Epithelial cell of proximal tubule (primary cell): ENCODE measurements at places on chromosomes 6 and 20. TPM values are rescaled to one million over a fixed set of nuclear protein-coding genes. Genes with fewer than 3 reads are reported as not detected.

- DNase-seq: no peak
Observed at GRCh38 chr6:33776764-33777163, 12.2 kb downstream of the LEMD2 start.

- no peak for DNase-seq
Observed at GRCh38 chr20:43119720-43120119, 70.0 kb downstream of the PTPRT start.

- no peak for DNase-seq
Observed at GRCh38 chr6:72861935-72862432, 240.1 kb downstream of the KCNQ5 start.

GPX5 gene
- total RNA-seq: not detected in 2 replicates

GRCh38 chr6:54702772-54703171 is 143.8 kb upstream of the FAM83B start:
- DNase-seq: no peak

KIFC1 gene
- total RNA-seq: 117 and 126 TPM in 2 replicates

ABCC10 gene
- total RNA-seq: 10.6 and 19.6 TPM in 2 replicates

SIGLEC1 gene
- total RNA-seq: not detected in 2 replicates

DNA sequence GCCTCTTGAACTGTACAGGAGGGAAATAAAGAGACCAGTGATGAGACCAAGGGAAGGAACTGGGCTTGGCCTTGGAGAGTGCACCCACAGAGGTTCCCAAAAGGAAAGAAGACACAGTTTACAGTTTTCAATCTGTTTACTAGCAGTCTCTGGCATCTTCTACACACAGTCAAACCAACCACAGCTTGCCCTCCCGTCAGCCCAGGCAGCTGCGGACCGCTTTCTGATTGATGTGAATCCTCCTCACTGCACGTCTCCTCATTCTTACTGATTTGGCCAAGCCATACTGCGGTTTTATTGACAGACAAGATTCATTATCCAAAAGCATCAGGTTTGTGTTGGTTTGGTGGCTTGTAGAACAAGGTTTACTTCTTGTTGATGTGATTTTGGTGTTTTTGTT is 104.5 kb upstream of the ASF1A start:
- no peak for DNase-seq

HTR1B gene
- total RNA-seq: 0.43 TPM in 1 of 2 replicates, not detected in the other

GRCh38 chr6:82954937-82955577 is 110.6 kb downstream of the UBE3D start:
- peak; percentile 82 for DNase-seq

SLC17A1 gene
- not detected in 2 replicates for total RNA-seq

FBXL4 gene
- 10.6 and 13.1 TPM in 2 replicates for total RNA-seq

- DNase-seq: no peak
Observed at GRCh38 chr6:32842690-32843089, 1.2 kb downstream of the PSMB8 start.

DNA sequence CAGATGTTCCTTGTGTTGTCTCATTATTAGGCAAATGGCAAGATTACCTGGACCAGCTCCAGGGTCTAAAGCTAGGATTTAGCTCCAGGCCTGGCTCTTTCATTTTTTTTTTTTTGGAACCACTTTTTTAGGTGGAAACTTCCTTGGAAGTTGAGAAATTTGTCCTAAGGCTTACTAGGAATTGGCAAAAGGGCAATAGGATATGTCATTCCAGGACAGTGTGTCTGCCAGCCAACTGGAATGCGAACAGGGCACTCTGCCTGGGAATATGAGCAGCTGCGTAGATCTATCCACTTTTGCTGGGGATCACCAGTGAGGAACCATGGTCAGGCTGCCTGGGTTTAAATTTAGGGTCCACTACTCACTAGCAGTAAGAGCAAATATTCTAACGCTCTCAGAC is 304.0 kb downstream of the TSHZ2 start:
- DNase-seq: no peak
